ENCODE measurements at places on chromosomes 4 and X. TPM values are rescaled to one million over a fixed set of nuclear protein-coding genes. Genes with fewer than 3 reads are reported as not detected.

BTK gene
- total RNA-seq: 0.12 TPM

RAB33A gene
- total RNA-seq: 0.20 TPM

ATP1B4 gene
- total RNA-seq: not detected

IL3RA gene
- total RNA-seq: 0.17 TPM

Measured in A549 treated with GW870086 at 1 μM for 4 hours (cell line).